Prostate gland (tissue), 2 donors: ENCODE measurements at places on chromosomes 2 and 18.

DNA sequence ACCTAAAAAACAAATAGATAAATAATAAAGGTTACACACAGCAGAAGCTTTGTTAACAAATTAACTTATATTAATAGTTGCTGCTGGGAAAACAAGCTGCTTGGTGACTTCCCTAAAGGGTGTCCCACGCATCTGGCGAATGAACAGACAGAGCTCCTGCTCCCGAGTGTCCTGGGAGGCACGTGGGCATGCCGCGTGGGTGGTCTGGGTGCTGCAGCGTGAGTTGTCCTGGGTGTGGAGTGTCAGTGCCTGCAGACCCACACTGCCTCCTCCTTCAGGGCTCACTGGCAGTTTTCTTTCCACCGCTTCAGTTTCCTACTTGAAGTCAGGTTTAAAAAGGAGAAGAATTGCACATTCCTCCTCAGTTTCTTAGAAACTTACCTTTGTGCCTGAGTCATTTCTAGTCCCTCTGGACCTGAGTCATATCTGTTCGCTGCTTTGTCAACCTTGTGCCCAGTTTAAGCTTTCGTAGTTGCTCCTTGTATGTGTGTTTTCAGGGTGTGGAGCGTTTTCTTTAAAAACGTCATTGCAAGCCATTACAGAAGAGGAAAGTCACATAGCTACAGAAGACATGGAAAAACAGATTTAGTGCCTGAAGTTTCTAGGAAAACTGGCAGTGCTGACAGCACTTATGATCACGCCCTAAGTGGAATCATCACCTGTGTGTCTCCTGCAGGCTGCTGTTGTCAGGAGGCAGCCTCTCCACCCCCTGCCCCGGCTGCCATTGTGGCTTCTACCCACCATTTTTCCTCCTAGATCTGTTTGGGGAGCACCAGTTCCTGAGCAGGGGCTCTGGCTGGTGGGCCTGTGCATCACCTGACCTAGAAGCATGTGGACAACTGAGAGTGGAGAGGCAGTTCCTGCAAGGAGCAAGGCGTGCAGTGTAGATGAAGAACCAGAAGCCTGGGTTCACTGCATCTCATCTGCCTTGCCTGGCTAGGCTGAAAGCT is 24.5 kb downstream of the IMPA2 start:
- DNase-seq: no peak

DNA sequence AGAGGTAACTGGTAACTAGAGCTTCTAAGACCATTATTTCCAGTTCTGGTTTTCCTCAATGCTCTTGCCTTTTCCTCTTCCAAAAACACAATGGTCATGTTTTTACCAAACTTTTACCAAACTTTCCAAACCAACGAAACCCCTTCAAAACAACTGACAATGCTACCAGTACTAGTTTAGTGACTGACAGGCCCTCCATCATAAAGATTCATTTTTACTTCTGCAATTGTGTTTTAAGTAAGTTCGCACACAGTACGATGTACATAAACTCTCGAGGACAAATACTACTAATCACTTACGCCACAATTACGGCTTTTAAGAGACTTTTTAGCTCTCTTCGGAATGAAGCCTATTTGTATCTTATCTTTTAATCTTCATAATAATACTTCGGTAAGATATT is 900 bp downstream of the C18orf32 start:
- no peak for DNase-seq

- no peak for DNase-seq
These were observed 64.8 kb upstream of the ALKAL2 start for GRCh38 chr2:352696-353095.

DNA sequence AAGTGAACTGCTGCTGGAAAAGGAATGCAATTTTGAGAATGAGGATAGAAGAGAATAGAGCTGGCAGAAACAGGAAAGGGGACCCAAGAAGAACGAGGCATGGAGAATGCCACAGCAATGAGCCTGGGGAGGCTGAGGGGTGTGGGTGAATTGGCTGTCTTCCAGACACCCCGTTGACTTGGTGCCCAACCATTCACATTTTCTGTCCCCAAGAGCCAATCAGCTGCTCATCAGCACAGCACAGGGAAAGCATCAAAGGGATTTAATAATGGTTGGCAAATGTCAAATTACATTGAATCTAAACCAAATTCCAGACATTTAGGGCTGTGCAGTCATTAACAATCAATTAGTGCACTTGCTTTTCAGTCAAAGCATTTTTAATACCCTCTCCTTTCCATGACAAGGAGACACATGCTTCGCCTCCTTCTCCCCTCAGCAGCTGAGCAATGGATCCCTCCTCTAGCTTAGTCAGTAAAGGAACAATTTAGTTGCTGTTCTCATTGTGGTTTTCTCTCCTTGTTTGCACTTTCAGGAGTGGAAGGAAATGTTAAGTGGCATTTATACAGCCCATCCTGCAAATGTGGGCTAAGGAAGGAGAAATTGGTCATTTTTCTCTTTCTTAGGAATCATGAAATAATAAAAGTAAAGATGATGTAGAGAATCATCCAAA is 98.8 kb downstream of the KLF7 start:
- no peak for DNase-seq

- no peak for DNase-seq
These were observed 144.6 kb downstream of the CABLES1 start for GRCh38 chr18:23279931-23280330.

DNA sequence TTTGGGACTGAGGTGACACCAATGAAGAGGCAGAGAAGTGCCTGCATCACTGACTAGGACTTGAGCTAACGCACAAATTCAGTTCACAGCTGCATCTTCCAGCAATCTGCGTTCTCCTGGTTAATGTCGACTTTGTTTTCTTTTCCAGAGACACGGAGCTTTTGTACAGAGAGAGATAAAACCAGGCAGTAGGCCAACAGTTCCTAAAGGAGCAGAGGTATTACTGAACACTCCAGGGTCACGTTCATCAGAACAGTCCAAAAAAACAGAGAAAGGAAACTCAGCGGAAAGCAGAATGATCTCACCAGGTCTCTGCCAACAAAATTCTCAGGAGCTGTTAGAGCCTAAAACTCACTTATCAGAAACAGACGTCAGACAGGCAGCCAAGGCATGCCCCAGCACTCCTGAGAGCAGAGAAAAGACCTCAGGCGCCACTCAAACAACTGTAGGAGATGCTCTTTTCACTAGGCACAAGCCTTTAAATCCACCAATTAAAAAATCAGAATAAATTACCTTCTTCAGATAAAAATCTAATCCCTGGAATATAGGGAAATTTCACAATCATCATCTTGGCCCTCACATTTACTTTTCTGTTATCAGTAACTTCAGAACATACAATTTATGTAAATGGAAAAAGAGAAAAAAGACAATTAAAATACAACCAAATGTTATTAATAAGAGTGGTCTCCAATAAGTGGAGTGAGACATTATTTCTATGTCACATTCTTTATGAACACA is 95.9 kb upstream of the SPTBN1 start:
- no peak for DNase-seq
